ENCODE measurements at places on chromosomes 16 and 17.

- DNase-seq: no peak
Measured at GRCh38 chr17:41739661-41740352, 5.4 kb upstream of the HAP1 start.

DNA sequence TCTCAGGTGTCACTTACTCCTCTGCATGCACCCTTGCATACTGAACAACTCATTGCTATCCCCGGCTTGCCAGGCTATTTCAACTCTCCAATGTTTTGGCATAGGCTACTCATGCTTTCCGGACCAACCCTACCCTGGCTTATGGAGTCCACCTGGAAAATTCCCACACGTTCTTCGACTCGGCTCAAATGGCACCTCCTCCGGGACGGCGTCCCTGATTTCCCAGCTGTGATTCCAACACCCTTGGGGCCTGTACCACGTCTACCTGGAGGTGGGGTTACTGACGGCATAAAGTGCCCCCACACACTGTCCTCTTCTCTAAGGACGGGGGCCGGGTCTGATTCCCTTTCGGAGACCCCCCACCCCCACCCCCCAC lies 498 bp downstream of the SMYD4 start:
- peak; percentile 20 for DNase-seq

DNA sequence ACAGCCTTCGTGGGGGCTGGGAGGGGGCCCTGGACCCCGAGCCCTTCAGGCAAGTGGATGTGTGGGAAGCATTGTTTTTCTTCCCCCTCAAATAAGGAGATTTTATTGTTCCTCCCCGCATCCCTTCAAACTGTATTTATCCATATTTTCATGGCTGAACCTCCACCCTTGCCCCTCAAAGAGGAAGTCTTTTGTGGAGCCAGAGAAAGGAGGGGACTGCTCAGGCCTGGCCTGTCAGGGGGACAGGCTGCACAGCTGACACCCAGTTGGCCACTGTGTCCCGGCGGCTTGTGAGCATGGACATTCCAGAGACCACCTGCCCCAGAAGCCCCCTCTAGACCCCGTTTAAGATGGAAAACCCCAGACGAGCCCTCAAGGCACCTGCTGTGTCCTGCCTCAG lies 15.9 kb downstream of the HEXIM2 start:
- no peak for DNase-seq

DNA sequence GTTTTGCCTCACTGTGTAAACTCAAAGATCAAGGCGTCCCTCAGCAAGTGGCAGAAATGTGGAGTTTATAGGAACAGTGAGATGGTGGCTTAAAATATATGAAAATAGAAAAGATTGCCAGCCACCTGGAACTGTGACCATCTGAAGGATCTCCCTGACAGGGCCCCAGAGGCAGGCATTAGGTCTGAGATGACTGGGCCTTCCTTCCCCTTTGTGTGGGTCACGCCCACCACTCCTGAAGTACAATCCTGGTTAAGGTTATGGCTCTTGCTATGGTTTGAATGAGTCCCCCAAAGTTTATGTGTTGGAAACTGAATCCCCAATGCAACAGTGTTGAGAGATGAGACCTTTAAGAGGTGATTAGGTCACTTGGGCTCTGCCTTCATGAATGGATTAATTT lies 6.4 kb downstream of the ST6GALNAC2 start:
- no peak for DNase-seq

DNA sequence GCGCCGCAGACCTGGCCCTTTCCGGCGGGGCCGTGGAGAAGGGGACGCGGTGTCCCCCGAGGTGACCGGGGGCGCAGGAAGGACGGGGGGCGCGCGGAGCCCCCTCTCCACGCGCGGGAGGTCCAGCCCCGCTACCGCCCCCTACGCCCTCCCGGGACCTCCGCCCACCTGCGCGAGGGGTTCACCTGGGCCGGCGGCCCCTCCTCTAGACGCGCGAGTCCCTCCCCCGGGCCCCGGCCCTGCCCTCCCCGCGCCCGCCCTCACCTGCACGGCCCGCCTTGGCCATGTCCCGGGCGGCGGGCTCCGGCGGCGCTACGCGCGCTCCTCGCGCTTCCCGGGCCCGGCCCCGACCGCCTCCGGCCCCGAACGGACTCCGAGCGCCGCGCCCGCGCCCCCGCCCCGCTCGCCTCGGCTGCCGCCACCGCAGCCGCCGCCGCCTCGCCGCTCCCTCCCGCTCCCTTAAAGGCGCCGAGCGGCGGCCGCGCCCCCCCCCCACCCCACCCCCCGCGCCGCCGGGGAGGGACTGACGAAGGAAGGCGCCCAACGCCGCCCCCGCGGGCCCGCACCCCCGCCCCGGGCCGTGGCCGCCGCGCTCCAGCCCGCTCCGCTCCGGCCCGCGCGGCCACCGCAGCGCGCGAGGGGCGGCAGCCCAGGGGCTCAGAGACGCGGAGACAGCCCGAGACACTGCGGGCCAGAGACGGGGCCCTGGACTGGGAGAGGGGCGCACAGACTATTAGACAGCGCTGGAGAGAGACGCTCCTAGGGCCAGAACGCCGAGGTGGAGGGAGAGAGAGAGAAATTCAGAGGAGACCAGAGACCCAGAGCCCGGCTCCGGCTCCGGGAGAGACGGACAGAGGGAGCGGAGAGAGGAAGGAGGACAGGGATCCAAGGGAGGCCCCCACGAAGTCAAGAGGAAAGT lies at the start of gene PITPNM3:
Gene PITPNM3, minus strand, starts transcription at position 435 of the 919 bp plus-strand sequence. Its CDS starts 149 bp downstream, at position 286.
- DNase-seq: no peak

- no peak for DNase-seq
Measured at GRCh38 chr17:49327835-49328784, 33.9 kb downstream of the ZNF652 start.

DNA sequence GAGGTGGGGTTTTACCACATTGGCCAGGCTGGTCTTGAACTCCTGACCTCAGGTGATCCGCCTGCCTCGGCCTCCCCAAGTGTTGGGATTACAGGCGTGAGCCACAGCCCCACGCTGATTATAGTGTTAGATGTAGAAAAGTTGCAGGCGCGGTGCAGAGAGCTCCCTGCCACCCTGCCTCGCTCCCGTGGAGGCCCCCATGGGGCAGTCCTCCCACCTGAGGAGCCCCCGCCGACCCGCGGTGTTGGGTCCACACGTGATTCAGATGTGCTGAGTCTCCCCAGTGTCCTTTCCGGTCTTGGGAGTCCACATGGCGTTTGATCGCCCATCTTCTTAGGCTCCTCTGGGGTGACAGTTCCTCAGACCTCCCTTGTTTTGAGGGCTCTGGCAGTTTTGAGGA lies 5.2 kb upstream of the RPL13 start:
- no peak for DNase-seq

DNA sequence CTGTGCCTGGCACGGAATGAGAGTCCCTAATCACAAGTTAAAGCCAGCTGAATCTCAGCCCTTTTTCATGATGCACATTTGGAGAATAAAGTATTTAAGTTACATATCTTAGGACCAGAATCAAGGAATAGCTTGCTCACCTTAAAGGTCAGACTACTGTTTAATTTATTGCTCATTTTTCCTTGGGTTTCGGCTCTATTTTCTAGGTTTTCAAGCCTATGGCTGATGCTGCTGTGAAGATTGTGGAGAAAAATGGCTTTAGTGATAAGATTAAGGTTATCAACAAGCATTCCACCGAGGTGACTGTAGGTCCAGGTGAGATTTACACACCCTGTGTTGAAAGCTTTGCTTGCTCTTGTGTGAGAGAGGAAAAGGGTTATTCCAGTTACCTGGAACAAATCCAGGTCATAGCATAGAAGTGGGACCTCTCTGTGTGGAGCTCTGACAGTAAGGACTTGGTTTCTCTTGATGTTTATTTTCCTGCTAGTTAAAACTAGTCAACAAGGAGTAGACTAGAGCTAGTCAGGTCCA lies 18.1 kb downstream of the PRMT7 start:
- no peak for DNase-seq

DNA sequence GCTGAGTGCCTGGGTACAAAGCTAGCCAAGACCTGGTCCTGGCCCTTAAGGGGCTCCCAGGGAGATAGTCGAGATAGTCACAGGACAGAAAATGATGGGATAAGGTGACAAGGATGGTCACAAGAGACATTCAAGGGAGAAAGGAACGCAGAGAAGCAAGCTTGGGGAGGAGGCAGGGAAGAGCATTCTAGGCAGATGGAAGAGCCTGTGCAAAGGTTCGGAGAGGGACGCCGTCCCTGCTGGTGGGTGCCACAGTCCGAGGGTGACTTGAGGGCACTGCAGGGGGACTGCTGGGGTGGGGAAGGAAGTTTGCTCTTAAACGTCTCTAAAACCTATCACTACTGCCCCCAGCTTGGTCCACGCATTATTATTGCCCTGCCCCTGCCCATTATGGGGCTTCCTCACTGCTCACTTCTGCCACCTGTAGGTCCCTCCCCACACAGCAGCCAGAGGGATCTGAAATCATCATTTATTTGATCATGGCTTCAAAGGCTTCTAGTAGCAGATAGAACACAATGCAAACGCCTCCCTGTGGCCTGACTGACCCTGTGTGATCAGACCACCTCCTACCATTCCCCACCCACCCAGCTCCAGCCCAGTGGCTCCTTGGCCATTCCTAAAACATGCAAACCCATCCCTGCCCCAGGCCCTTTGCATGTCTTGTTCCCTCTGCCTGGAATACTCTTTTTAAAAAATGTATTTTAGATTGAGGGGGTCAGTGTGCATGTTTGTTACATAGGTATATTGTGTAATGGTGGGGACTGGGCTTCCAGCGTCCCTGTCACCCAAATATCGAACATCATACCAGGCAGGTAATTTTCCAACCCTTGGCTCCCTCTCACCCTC lies 60.3 kb downstream of the RMI2 start:
- peak; percentile 47 for DNase-seq

DNA sequence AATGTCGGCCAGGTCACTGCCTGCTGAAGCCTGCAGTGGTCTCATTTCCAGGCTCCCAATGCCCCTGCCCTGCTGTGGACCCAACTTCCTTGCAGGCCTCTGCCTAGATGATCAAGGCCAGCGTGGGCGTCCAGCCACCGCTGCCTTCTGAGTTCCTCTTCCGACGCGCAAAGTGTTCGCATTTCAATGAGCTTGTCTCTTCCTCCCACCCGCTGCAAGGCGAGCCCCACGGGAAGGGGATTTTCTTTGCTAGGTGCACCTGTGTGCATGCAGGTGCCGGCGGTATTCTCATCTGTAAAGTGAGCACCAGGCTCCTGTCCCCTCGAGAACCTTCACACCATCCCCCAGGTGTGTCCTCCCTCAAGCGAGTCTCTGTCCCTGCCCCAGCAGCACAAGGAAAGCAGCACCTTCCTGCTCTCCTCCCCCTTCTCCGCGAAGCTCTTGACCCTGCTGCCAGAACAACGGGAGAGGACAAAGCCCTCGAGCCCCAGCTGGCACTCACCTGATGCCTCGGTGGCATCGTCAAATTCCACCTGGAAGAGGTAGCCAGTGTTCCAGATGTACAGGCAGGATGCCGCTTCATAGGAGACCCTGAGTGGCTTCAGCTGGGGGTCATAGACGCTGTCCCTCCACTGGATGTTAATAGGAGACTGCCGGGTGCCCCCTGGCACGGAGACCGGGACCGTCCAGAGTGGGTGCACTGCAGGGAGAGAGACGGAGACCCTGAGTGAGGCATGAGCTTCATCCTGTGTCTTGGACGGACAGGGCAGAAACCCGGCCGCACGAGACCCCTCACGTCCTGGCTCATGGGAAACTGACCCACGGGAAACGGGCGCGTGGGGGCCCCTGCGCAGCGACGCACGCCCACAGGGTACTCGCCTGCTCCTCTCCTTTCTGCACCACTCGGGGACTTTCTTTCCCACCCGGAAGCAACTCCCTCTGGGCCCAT lies 9.8 kb downstream of the CA5A start:
- DNase-seq: no peak

DNA sequence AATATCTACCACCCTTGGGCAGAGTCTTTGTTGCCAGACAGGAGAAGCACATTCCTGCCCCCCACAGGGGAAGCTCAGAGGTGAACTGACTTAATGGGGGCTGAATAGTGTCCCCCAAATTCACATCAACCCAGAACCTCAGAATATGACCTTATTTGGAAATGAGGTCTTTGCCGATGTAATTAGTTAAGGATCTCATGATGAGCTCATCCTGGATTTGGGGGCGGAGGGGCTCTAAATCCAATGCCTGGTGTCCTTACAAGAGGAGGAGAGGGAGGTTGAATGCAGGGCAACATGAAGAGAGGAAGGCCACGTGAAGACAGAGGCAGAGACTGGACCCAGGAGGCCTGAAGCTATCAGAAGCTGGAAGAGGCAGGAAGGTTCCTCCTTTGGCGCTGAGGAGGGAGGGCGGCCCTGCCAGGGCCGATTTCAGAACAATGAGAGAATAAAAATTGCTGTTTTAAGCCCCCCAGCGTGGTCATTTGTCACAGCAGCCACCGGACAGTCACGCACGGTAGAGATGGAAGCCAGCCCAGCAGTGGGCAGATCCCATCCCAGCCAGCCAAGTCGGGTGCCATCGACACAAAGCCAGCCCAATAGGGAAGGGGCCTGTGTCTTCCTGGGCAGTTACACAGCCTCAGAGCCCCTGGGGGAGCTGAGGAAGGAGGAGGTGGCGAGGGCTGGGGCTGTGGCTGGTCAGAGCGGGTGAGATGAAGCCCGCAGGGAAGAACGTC lies 21.3 kb downstream of the C16orf74 start:
- no peak for DNase-seq

DNA sequence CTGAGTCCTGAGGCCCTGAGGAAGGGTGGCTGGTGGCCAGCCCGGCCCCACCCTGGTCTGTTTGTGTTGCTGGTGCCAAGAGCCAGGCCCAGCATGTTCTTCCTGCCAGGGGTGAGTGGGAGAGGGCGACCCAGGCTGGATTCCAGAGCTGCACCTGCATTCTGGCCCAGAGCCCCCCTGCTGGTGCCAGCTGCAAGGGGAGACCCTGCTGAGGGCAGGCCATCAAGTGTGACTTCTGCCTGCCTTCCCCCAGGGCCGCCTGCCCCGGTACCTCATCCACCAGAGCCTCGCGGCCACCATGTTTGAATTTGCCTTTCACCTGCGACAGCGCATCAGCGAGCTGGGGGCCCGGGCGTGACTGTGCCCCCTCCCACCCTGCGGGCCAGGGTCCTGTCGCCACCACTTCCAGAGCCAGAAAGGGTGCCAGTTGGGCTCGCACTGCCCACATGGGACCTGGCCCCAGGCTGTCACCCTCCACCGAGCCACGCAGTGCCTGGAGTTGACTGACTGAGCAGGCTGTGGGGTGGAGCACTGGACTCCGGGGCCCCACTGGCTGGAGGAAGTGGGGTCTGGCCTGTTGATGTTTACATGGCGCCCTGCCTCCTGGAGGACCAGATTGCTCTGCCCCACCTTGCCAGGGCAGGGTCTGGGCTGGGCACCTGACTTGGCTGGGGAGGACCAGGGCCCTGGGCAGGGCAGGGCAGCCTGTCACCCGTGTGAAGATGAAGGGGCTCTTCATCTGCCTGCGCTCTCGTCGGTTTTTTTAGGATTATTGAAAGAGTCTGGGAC lies 2.4 kb upstream of the TCAP start:
- DNase-seq: no peak

DNA sequence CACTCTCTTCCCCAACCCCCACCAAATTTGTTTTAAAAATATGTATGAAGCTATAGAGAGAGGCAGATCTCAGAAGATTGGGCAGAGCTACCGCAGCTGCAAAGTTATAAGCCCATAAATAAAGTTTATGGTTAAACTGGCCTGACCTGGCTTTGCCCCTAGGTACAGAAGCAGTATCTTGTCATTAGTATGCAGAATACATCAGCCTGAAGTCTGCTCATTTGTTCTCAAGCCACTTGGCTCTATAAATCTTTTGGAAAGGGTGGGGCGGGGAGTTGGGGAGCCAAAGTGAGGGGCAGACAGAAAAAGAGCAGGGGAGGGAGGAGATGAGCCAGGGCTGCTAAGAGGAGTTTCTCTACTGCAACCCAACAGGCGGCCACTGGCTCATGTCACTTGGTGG lies 113.2 kb downstream of the SOX9 start:
- no peak for DNase-seq

Measured in HuH-7.5 (cell line).